ENCODE measurements at places on chromosomes 2 and 18.

- DNase-seq, result no peak
These were observed 954 bp upstream of the CTDSP1 start for GRCh38 chr2:218398437-218399390.

DNA sequence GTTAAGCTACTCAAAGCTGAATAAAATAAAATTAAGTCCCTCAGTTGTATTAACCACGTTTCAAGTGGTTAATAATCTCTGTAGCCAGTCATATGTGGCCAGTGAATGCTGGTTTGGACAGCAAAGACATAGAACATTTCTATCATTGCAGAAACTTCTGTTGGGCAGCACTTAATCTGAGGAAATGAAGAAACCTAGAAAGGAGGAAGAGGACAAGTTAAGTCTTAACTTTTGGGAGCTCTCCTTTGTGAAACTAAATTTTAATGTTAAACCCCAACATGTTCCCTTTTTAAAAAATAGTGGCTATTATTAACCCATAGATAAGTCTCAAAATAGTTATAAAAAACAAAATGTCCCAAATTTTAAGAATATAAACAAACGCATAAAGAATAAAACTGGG lies 421.3 kb downstream of the ARHGAP15 start:
- no peak for DNase-seq

GRCh38 chr18:934518-935133 lies 30.0 kb downstream of the ADCYAP1 start:
- no peak for DNase-seq

DNA sequence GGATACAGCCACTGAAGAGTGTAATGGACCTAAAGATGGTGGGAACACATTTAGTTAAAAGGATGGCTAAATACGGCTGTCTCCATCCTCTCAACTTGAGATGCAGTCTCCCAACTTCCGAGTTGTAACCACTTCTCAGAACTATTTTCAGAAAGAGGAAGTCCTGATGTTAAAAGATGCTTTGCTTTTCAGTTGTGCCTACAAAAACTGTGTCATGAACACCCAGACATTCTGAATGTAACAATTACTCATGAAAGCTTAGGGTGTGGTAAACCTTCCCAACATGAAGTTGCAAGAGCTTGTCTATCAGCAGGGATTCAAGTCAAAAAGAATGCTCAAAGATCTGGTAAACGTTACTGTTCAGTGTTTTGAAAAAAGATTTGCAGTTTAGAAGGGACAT lies 147.9 kb downstream of the DOCK10 start:
- no peak for DNase-seq

GRCh38 chr2:70143314-70144150 lies 47.3 kb downstream of the C2orf42 start:
- DNase-seq, result no peak

GRCh38 chr2:187319441-187320108 lies 128.5 kb downstream of the CALCRL start:
- no peak for DNase-seq

DNA sequence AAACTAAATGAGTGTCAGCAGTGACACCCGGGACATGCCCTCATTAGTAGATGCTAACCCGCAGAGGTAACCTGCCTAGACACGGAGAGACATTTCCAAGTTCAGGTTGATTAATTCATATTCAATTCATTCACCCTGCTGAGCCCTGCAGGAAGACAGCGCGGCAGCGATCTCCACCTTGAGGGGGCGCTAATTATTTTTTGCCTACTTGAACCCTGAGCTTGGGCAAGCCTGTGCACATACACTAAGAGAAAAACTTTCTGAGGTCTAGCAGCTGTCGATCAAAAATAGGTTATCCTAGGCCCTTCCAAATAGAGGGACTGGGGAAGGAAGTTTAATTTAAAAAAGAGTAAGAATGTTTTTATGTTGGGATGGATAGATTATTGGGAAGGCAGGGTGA lies 1.3 kb upstream of the LYPD6 start:
- DNase-seq, result no peak

DNA sequence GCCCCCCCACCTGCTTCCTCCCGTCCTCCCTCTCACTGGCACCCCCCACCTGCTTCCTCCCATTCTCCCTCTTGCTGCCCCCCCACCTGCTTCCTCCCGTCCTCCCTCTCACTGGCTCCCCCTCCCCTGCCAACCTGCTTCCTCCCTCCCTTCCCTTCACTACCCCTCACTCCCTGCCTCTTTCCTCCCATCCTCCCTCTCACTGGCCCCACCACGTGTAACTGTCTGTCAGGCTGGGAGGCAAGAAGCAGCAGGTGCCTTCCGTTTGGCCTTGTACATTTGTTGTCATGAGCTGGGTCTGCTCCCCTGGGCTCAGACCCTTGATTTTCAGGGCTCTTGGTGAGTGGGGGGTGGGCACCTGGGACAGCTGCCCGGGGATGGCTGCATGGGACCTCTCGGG lies 19.1 kb downstream of the RTP5 start:
- no peak for DNase-seq

DNA sequence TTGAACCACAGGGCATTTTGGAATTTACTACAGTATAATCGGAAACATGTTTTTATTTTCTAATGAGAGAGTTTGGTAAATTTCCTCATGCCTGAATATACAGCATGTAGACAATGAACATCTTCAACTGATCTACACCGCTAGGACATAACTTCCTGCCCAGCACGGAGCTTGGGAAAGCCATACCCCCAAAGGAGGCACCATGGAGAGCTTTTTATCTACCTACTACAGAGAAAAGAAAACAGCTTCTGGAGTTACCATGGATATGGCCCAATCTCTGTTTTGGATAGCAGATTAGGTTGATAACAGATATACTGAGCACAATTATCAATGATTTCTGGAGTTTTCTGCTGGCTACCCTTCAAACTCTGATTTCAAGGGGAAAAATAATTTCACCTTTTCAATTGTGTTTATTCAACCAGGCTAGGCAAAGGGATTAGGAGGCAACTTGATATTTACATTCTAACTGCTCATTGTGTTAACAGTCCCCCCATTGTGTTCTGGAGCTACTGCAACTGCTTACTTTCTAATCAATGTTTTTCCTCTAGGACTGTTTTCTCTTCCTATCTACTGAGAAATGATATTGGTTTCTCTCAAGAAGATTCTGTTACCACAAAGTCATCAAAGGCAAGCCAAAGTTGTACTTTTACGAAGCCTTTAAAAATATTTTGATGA lies 123.0 kb upstream of the ARHGAP28 start:
- DNase-seq, result no peak

DNA sequence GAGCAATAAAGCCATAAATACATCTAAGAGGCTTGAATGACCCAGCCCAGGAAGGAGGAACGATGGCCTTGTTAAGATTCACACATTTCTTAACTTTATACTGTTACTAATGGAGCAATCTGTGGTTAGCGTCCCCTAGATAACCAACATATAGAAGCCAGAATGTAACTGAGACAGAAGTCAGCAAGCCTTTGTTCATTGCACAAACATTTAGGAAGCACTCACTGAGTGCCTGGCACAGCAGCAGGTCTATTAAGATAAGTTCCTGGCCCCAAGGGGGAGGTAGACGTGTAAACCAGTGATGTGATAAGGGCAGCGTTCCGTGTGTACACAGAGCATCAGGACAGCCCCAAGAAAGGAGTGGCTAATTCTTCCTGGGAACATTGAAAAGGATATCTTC lies 63.6 kb upstream of the ATL2 start:
- no peak for DNase-seq

- DNase-seq, result no peak
These were observed 154.2 kb upstream of the ID2 start for GRCh38 chr2:8527676-8528075.

- DNase-seq, result peak; percentile 67
These were observed 777.6 kb upstream of the SOX11 start for GRCh38 chr2:4914551-4914950.

GRCh38 chr18:68436485-68436884 lies 278.4 kb downstream of the TMX3 start:
- DNase-seq, result no peak

- no peak for DNase-seq
These were observed 30.7 kb upstream of the MARCO start for GRCh38 chr2:118911166-118911856.

DNA sequence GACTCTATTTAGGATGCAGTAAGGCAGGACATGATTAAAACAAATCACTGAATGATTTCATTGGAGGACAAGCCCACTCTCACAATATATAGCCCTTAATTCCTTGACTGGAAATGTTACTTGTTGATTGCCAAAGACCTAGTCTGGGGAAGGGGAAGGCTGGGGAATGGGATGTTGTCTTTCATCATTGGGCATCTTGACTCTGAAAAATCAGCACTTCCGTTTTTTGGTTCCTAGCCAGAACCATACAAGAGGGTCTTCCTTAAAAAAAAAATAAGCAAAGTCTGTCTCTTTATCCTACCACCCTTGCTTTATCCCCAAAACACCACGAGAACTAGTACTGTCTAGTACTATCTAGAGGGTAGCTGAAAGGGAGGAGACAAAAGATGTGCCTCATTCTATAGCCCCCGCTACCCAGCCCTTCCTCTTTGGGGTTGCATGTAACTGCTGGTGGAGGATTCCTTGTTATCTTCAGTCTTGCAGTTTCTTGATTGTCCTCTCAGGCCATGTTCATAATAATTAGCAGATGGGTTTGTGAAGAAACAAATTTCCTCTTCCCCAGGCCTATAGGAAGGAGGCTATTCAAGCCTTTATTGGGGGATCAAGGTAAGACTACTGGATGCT lies 55.8 kb downstream of the NEMP2 start:
- DNase-seq, result no peak

DNA sequence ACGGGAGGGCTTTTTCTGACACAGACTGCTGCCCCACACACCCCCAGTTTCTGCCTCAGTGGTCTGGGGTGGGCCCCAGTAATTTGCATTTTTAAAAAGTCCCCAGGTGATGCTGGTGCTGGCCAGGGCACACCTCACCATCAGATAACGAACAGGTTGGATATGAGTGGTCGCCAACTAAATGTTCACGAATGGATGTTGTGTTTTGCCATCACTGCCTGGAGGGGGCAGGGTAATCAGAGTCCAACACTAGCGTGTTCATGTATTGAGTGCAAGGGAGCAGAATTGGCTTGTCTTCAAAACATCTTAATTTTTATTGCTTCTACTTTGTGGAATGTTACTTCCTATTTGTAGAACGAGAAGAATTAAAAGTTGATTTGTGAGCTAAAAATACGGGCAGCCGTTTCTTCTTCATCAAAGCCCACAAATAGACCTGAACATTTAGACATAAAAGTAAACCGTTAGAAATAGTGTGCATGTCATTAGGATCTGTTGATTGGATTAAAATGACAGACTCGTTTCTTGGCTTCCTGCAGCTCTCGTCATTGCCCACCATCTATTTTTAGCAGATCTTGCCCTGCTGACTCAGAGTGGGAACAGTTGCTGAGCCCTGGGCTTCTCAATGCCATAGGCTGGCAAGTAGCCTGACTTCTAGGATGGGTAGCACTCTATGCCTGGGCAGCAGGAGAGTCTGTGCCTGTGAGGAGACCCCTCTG lies 45.2 kb downstream of the NCK2 start:
- peak; percentile 42 for DNase-seq

- no peak for DNase-seq
These were observed 1.6 kb downstream of the LGALSL start for GRCh38 chr2:64455545-64455944.

- DNase-seq, result peak; percentile 28
These were observed 122.6 kb upstream of the SPRED2 start for GRCh38 chr2:65554765-65555591.

- no peak for DNase-seq
These were observed 479 bp downstream of the RAB11FIP5 start for GRCh38 chr2:73112026-73112912.

DNA sequence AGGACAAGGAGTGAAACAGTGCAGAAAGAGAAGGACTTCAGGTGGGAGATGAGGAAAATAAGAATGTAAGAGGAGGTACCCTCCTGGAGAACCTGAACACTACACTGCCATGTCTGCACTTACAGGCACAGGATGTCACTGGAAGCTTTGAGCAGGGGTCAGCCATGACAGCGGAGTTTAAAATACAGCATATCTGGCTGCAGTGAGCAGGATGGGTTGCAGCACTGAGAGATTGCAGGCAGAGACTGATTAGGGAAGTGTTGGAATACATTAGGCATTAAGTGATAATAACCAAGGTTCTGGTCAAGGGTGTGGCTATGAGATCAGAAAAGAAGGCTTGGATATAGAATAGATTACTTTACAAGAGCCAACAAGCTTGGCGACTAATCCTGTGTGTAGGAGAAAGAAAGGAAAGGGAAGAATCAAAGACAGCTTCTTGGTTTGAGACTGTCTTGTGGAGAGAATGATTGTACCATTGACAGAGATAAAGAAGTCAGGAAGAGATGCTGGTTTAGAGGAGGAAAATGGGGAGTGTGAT lies 171.1 kb upstream of the RBMS1 start:
- DNase-seq, result no peak

GRCh38 chr2:68745006-68745405 lies 10.4 kb downstream of the ARHGAP25 start:
- no peak for DNase-seq

DNA sequence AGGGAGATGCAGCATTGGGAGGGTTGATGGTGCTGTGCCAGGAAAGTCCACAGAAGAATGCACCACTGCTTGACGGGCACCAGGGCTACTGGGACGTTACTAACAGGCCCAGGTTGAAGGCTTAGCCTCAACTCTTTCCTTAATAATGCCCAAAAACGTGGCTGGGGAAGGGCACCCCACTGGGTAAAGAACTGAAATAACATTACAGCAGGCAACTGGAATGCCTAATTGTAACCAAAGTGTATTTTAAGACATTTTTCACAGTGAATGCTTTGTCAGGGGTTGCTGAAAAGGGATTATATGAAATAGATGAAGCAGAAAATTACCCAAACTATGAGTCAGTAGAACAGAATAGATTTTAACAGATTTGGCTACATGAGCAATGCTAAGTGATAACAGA lies 191.3 kb downstream of the CMPK2 start:
- DNase-seq, result no peak

GRCh38 chr2:113061896-113062770 lies 3.1 kb downstream of the IL36RN start:
- DNase-seq, result no peak

DNA sequence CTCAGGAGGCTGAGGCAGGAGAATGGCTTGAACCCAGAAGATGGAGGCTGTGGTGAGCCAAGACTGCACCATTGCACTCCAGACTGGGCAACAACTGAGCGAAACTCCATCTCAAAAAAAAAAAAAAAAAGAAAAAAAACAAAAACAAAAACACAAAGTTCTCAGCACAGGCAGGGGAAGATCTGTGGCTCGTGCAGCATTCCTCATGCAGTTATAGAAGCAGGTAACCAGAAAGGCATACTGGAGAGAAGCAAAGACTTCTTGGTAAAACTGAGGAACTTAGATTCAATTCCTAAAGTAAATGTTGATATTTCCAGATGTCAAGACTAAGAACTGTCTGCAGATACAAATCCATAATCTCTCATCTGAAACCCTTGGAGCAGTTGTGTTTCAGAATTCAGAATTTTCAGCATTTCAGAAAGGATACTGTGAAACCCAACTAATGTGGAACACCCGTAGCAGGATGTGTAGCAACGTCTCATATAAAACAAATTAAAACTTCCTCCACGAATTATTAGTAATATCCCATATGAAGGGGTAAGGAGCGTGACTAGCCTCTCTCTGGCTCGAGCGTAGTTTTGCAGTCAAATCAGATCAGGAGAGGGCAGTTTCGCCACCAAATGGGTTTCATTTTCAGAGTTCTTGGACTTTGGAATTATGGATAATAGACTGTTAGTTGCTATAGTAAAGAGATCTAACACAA lies 13.2 kb upstream of the SLC25A52 start:
- no peak for DNase-seq

GRCh38 chr2:236861944-236862343 lies 223.7 kb upstream of the COPS8 start:
- DNase-seq, result no peak

- no peak for DNase-seq
These were observed 33.6 kb downstream of the KIF1A start for GRCh38 chr2:240786355-240786841.

Data from T1000 (cell line).